ENCODE measurements at places on chromosomes 3 and 15. TPM values are rescaled to one million over a fixed set of nuclear protein-coding genes. Genes with fewer than 3 reads are reported as not detected.

Gene SERPINI1
- total RNA-seq: 3.7 TPM

- no peak for DNase-seq
- no peak overlapping the region for H3K4me3 ChIP-seq
- no peak overlapping the region for H3K27ac ChIP-seq
- no peaks in the 10 kb centered on the region for H3K4me1 ChIP-seq
- H3K36me3 ChIP-seq: no peaks in the 10 kb centered on the region
Observed at GRCh38 chr15:63089260-63090043, 32.2 kb upstream of the LACTB start.

DNA sequence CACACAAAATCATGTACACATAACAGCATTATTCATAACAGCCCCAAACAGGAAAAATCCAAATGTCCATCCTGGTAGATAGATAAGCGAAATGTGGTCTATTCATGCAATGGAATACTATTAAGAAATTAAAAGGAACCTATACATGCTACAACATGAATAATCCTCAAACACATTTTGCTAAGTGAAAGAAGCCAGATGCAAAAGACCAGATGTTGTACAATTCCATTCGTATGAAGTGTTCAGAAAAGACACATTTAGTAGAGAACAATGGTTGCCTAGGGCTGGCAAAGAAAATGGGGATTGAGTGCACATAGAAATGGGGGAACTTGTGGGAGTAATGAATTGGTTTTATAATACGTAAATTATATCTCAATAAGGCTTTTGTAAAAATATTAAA, 182.3 kb downstream of the EBLN2 start:
- H3K27ac ChIP-seq: no peak overlapping the region
- H3K4me1 ChIP-seq: no peaks in the 10 kb centered on the region
- no peaks in the 10 kb centered on the region for H3K27me3 ChIP-seq
- DNase-seq: no peak
- H3K4me3 ChIP-seq: no peak overlapping the region

DNA sequence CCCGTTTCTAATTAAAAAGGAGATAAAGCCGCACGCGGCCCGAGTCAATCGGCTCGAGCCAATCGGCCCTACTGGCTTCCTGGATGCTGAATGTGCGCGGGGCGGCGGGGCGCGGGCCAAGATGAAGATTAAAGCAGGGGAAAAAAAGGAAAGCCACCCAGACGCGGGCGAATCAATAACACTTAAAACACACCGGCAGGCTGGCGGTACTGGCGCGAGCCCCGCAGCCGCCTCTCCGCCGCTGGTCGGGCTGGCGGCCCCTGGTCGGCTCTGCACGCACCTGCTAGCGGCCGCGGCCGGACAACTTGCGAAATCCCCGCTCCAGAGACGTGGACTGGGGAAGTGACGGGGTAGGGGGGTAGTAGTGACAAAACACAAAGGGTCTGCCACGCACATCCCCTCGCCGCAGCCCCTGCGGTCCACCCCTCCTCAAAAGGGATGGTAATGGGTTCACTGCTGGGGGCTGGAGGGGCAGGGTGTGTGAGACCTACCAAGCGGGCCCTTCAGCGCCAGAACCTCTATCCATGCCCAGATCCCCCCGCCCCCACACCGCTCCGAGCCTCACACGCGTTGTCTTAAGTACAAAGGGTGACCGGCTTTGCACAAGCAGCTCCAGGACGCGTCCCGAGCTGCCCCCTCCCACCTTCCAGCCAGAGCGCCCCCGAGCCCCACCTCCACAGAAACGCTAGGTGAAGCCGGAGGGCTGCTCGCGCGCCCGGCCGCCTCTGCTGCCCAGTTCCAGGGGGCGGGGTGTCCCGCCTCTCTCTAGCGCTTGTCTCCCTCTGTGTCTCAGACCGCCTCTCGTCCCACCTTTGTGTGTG, 1.4 kb downstream of the WNT7A start:
- H3K27me3 ChIP-seq: peaks cover 36% of the 10 kb centered on the region
- no peak overlapping the region for H3K27ac ChIP-seq
- no peaks in the 10 kb centered on the region for H3K36me3 ChIP-seq
- peak; percentile 18 for DNase-seq
- peak overlapping the region; percentile 79 for H3K4me3 ChIP-seq

GRCh38 chr15:37100966-37101215, 542 bp upstream of the MEIS2 start:
- H3K27me3 ChIP-seq: peaks cover 89% of the 10 kb centered on the region
- peak overlapping the region; percentile 91 for H3K27ac ChIP-seq
- peaks cover 47% of the 10 kb centered on the region for H3K4me1 ChIP-seq
- DNase-seq: no peak

Gene P2RY14
- 0.51 TPM for total RNA-seq

DNA sequence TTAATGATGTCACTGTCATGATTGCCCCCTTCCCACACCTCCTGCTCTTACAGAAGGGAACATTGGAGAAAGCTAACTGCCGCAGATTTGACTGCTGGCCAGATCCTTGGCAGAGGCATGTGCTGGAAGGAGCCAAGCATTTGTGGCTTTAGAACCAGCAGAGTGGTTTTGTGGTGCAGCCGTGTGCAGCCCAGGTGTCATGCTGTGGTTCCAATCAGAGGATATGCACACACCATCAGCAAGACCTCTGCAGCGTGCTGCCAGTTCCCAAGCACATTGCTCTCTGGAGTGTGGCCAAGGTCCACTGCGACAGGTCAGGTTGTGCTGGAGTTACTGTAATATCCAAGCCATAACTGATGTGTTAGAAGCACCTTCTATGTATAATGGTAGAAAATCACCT, 61.6 kb downstream of the OTOL1 start:
- no peak overlapping the region for H3K4me3 ChIP-seq
- no peak for DNase-seq
- no peak overlapping the region for H3K27ac ChIP-seq
- H3K36me3 ChIP-seq: no peaks in the 10 kb centered on the region
- no peaks in the 10 kb centered on the region for H3K4me1 ChIP-seq

Gene MINAR1
- total RNA-seq: 0.37 TPM

Gene MYLK
- total RNA-seq: not detected

- no peaks in the 10 kb centered on the region for H3K4me1 ChIP-seq
- H3K27ac ChIP-seq: no peak overlapping the region
- DNase-seq: no peak
Observed at GRCh38 chr15:29612701-29613100, 209.6 kb downstream of the TJP1 start.

Gene GOLGA8S
- 0.07 TPM for total RNA-seq

Gene NDUFB4
- 106 TPM for total RNA-seq

Gene GPR156
- total RNA-seq: not detected

GRCh38 chr15:78266229-78266628, 1.9 kb downstream of the DNAJA4 start:
- H3K4me1 ChIP-seq: peaks cover 37% of the 10 kb centered on the region
- H3K27ac ChIP-seq: peak overlapping the region; percentile 94
- no peak for DNase-seq
- H3K4me3 ChIP-seq: peak overlapping the region; percentile 81

GRCh38 chr15:59557581-59557980, 54.0 kb upstream of the GCNT3 start:
- no peaks in the 10 kb centered on the region for H3K4me1 ChIP-seq
- no peak for DNase-seq
- H3K4me3 ChIP-seq: no peak overlapping the region

Gene ZNF621
- total RNA-seq: 35.5 TPM

GRCh38 chr3:60309539-60310268, 941.5 kb downstream of the FHIT start:
- no peak overlapping the region for H3K27ac ChIP-seq
- H3K4me1 ChIP-seq: peaks cover 11% of the 10 kb centered on the region
- no peaks in the 10 kb centered on the region for H3K36me3 ChIP-seq
- H3K27me3 ChIP-seq: no peaks in the 10 kb centered on the region
- H3K4me3 ChIP-seq: no peak overlapping the region

Gene FES
- total RNA-seq: 81.5 TPM

DNA sequence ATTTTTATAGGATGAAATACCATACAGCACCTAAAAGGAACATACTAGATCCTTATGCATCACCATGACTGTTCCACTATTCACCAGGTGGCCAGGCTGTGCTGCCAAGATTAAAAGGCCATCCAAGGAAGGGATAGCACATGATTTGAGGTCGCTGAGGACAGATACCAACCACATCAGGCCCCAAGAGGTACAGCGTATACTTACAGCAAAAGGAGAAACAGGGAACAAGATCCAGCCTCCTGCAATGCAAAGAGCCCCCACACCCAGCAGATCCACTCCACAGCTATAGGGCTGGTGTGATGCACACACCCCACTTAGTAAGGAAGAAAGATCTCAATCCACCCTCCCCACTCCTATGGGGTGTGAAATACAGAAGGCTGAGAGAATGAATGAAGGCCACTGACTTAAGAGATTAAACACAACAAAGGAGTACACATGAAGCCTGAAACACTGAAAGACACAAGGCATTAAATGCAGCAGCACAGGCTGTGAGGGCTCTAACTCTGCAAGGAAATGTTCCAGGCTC, 32.0 kb upstream of the ZNF445 start:
- no peak for DNase-seq
- peaks cover 6% of the 10 kb centered on the region for H3K36me3 ChIP-seq
- peak overlapping the region; percentile 92 for H3K4me3 ChIP-seq

Gene TATDN2
- total RNA-seq: 40.8 TPM

- H3K4me1 ChIP-seq: peaks cover 7% of the 10 kb centered on the region
- H3K27ac ChIP-seq: no peak overlapping the region
- H3K36me3 ChIP-seq: no peaks in the 10 kb centered on the region
- no peak for DNase-seq
- H3K27me3 ChIP-seq: no peaks in the 10 kb centered on the region
- H3K4me3 ChIP-seq: no peak overlapping the region
Observed at GRCh38 chr3:108472001-108472591, 38.3 kb downstream of the MYH15 start.

Gene SEMA5B
- not detected for total RNA-seq

- peaks cover 8% of the 10 kb centered on the region for H3K36me3 ChIP-seq
- peak overlapping the region; percentile 97 for H3K4me3 ChIP-seq
- H3K4me1 ChIP-seq: peaks cover 4% of the 10 kb centered on the region
- H3K27me3 ChIP-seq: no peaks in the 10 kb centered on the region
Observed at GRCh38 chr3:38454178-38454883, 641 bp downstream of the ACVR2B start.

- H3K4me3 ChIP-seq: no peak overlapping the region
- no peak overlapping the region for H3K27ac ChIP-seq
- no peaks in the 10 kb centered on the region for H3K36me3 ChIP-seq
- DNase-seq: no peak
- no peaks in the 10 kb centered on the region for H3K4me1 ChIP-seq
Observed at GRCh38 chr3:54356261-54357045, 234.1 kb downstream of the CACNA2D3 start.

DNA sequence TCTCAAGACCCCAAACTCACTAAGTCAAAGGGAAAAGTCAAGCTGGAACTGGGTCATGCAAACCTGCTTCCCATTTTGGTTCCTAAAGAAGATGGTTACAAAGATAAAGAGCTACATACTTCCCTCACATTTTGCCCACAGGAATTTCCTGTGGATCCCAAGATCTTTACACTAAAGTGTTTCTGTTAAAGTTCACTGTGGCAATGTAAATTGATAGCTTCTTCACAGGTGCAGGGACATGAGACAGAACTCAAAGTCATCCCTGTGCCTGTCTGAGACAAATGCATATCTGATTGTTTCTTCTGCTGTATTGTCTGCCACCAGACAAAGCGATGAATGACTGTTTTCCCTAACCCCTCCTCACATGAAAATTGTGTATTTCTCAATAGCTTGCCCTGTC, 567.8 kb downstream of the ZIC1 start:
- DNase-seq: no peak
- H3K27me3 ChIP-seq: no peaks in the 10 kb centered on the region
- H3K36me3 ChIP-seq: no peaks in the 10 kb centered on the region

DNA sequence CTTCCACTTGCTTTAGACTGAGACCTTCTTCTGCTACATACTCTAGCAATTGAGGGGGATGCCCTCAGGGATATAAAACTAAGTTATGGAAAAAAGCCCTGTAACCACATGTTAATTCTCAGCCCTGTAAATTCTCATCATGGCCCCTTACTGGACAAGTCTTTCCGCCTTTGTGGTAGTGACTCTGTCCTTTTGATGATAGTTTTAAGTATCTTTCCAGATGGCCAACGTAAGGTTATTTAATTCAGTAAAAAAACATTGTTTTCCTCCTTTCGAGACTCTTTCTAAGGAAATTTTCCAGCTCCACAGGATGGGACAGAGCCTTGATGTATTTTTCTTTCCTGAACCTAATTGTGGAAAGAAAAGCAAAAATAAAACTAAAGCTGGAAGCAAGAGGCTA, 25.3 kb upstream of the TM4SF4 start:
- no peak for DNase-seq
- peaks cover 2% of the 10 kb centered on the region for H3K27me3 ChIP-seq
- H3K4me1 ChIP-seq: no peaks in the 10 kb centered on the region
- H3K36me3 ChIP-seq: peaks cover 6% of the 10 kb centered on the region
- no peak overlapping the region for H3K4me3 ChIP-seq

DNA sequence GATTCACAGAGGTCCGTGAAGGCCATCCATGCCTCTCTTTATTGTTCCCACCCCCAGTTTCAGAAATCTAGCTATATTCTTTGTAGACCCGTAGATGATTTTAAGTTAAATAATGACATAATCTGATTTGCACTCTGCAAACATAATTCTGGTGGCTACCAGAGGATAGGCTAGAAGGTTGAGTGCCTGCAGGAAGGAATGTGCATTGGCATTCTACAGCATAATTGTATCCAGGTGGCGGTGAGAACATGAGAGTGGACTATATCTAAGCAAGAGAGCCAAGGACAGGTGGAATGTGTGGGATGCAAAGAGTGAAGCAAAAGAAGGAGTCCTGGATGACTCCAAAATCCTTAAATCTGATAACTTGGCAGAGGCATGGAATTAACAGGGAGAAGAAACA, 298.5 kb upstream of the MME start:
- no peak overlapping the region for H3K4me3 ChIP-seq
- no peaks in the 10 kb centered on the region for H3K36me3 ChIP-seq
- no peaks in the 10 kb centered on the region for H3K27me3 ChIP-seq
- no peaks in the 10 kb centered on the region for H3K4me1 ChIP-seq
- no peak for DNase-seq
- no peak overlapping the region for H3K27ac ChIP-seq

Gene LOXL1
- 2.5 TPM for total RNA-seq

Gene SPESP1
- total RNA-seq: 2.0 TPM

DNA sequence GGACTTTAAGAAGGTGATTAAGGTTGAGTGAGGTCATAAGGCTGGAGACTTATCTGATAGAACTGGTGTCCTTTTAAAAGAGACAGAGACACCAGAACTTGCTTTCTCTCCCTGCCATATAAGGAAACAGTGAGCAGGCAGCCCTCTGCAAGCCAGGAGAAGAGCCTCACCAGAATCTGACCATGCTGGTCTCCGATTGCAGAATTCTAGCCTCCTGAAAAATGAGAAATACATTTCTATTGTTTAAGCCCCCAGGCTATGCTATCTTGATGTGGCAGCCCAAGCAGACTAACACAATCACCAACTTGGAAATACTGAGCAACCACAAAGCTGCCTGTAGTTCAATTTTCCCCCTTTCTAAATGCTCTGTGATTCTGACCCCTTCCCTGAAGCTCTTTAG, 161.4 kb upstream of the RARB start:
- H3K4me1 ChIP-seq: no peaks in the 10 kb centered on the region
- DNase-seq: no peak
- no peaks in the 10 kb centered on the region for H3K27me3 ChIP-seq
- no peak overlapping the region for H3K4me3 ChIP-seq

- H3K4me3 ChIP-seq: no peak overlapping the region
- no peak overlapping the region for H3K27ac ChIP-seq
- no peak for DNase-seq
- H3K4me1 ChIP-seq: no peaks in the 10 kb centered on the region
- H3K27me3 ChIP-seq: no peaks in the 10 kb centered on the region
Observed at GRCh38 chr3:123650101-123650500, 65.2 kb upstream of the HACD2 start.

- DNase-seq: no peak
- no peaks in the 10 kb centered on the region for H3K36me3 ChIP-seq
- peaks cover 14% of the 10 kb centered on the region for H3K27me3 ChIP-seq
- H3K4me3 ChIP-seq: peak overlapping the region; percentile 45
- peaks cover 20% of the 10 kb centered on the region for H3K4me1 ChIP-seq
Observed at GRCh38 chr3:42655331-42655888, 1.9 kb downstream of the ZBTB47 start.

Gene MYEF2
- 44.2 TPM for total RNA-seq

Gene UBE3A
- total RNA-seq: 107 TPM
